Kidney tubule cell (primary cell): ENCODE measurements at places on chromosomes 5 and 9.

DNA sequence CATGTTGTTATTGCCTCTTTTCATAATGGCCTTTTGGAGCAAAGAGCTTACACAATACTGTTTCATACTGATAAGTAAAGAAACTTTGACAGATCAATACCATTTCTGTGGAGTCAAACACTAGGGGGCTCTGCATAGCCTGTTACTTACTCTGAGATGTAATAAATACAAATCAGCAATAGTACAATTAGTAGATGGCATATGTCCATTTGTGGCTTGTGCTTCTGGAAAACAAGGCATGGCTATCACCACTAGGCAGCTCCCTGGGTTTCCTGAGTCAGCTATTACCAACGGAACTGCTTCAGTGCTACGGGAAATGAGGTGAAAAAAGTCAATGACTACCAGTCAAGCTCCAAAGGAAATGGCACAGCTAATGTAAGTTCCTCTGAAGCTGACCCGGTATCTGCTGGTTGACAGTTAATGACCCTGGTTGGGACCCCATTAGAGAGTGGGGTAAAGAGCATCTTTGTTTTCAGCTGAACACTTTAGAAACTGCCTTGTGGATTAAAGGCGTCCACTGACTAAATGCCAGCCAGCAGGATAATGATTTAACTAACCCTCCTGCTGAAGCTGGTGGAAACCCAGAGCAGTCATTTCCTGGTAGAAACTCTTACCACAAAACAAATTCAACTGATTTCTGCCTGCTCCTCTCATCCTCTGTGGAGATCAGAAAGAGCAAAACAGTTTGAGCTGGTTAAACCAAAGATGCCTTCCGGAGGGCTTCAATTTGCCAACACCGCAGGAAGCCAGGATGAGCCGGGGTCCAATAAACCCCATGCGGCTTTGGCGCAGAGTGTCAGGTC, 69.0 kb upstream of the FAM169A start:
- DNase-seq = peak; percentile 87

DNA sequence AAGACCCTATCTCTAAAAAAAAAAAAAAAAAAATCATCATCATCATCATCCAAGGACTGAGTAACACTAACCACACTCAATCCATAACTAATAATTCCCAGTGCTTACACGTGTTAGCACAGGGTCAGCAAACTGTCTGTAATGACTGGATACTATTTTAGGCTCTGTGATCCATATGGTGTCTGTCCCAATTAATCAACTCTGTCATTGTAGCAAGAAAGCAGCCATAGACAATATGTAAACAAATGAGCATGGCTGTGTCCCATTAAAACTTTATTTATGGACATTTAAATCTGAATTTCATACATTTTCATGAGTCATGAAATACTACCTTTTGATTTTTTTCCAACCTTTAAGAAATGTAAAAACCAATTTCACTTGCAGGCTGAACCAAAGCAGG, 148.4 kb downstream of the SIL1 start:
- no peak for DNase-seq

DNA sequence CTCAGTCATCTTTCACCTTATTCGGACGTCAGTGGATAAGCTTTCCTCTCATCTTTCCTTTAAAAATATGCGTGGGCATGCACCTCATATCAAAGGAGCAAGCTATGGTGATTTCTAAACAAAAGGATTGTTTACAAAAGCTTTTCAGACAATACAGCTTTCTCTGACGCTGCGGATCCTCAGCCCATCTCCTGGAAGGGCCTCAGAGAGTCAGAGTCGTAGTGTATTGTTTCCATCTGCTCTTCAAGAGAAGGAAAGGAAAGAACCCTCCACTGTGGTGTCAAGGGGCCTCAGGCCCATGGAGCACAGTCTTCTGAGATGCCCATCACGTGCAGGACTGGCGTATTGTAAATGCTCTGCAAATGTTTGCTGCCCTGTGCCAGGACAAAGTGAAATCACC, 163.4 kb upstream of the MAP1B start:
- DNase-seq = no peak

DNA sequence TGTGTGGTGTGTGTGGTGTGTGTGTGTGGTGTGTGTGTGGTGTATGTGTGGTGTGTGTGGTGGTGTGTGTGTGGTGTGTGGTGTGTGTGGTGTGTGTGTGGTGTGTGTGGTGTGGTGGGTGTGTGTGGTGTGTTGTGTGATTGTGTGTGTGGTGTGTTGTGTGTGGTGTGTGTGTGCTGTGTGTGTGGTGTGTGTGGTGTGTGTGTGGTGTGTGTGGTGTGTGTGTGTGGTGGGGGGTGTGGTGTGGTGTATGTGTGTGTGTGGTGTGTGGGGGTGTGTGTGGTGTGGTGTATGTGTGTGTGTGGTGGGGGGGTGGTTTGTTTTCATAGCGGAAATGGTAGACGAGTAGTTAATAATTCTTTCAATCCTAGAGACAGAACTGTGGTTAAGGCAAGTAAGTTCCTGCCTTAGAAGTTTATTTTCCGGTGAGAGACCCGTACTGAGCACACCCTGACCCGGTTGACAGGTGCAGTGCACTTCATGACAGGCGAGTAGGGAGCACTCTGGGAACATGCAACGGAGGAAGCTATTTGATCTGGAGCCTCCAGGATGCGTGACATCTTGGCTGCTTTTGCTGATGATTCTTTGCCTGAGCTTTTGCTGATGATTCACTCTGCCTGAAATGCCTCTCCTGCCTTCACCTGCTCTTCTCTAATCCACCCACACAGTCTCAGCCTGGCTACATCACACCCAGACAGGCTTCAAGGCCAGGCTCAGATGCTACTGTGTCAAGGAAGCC, 21.7 kb upstream of the FAT2 start:
- peak; percentile 96 for DNase-seq

- DNase-seq = peak; percentile 98
Observed at GRCh38 chr5:8457187-8458037, 588.5 kb downstream of the MTRR start.
